ENCODE measurements at places on chromosomes 16 and 17.

DNA sequence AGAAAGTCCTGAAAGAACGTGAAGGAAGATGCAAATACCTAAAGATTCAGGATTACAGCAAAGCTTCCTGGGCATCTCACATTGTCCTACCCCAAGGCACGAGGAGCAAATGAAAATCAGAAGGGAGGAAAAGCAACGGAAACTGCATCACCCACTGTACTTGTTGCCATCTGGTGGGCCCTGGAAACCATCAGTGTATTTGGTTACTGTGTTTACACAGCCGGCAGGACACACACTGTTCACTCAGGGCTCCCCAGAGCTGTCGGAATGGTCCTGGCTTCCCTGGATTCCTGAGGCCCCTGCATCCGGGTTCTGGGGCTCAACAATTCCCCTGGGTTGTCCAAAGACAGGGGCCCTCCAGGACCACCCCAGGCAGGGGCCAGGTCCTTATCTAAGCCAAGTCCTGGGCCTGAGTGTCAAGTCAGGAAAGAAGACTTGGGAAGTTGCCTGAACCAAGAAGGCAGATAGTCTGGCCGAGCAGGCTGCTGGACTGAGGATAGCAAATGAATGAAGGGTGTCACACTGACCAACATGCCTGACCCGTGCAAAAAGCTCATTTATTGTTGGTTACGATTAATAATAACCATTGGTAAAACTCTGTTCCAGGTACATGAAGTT, 52.8 kb downstream of the SOX9 start:
- DNase-seq, result no peak

DNA sequence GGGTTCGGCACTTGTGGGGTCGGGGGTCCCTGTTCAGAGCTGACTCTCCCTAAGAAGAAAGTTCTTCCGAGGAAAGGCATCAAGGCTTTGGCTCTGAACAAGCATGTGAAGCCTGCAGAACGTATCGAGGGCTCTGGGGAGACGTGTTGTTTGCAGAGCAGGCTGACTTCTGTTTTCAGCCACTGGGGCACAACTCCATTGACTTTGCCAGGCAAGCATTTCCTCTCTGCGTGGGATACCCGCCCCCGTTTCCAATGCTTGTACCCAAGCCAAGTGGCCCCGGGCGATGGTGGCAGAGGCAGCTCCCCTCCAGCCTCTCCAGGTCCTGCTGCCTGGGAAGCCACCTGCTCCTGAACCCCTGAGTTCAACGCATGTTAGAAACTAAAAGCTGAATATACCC, 255.7 kb downstream of the RBFOX3 start:
- DNase-seq, result no peak

GRCh38 chr17:63503341-63503705, 19.8 kb upstream of the KCNH6 start:
- DNase-seq, result no peak

DNA sequence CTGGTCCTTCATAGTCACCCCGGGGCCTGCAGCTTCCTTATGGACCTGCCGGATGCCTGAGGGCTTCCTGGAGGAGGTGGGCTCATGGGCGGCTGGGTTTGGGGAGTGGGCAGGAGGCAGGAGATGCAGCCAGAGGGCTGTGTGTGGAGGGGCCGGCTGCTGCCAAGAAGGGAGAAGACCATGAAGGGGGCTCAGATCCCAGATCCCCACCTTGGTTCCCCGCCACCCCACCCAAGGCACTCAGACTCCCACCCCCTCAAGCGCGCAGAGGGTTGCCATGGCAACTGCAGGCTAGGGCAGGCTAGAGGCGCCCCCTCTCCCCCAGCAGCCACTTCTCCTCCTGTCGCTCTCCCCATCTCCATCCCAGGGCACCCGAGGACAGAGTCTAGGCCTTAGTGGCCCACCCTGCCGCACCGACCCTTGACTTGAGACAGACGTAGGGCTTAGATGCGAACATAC, 104.5 kb downstream of the CRLF3 start:
- no peak for DNase-seq

GRCh38 chr16:4315186-4316107, at the start of gene GLIS2:
Gene GLIS2 (plus strand): TSS chr16:4316067. CDS start chr16:4332281, 16,214 bp downstream.
- DNase-seq, result no peak
